ENCODE measurements at places on chromosomes 7 and 10. TPM values are rescaled to one million over a fixed set of nuclear protein-coding genes. Genes with fewer than 3 reads are reported as not detected.

Gene CCDC172
- total RNA-seq: not detected

DNA sequence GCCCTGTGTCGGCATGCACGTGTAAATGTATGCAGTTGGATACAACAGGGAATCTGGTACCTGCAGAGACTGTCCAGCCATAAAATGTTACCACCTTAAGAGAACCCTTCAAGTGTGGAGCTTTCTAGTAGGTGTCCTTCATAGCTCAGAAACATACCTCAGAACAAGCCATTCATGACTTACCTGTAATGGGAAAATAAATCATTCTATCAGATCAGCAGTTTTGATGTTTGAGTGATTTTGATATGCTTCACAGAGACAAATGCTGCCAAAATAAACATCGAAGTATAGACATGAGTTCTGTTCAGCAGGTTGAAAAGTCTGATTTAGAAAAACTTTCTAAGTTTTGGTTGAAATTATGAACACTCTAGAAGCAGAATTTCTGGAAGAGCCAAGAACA, 33.5 kb upstream of the UMAD1 start:
- no peak overlapping the region for H3K27ac ChIP-seq
- H3K36me3 ChIP-seq: peaks cover 64% of the 10 kb centered on the region
- H3K4me1 ChIP-seq: no peaks in the 10 kb centered on the region
- H3K4me3 ChIP-seq: no peak overlapping the region

GRCh38 chr7:77757589-77757988, 40.6 kb downstream of the TMEM60 start:
- H3K27me3 ChIP-seq: no peaks in the 10 kb centered on the region
- peak overlapping the region; percentile 29 for H3K27ac ChIP-seq
- DNase-seq: no peak

DNA sequence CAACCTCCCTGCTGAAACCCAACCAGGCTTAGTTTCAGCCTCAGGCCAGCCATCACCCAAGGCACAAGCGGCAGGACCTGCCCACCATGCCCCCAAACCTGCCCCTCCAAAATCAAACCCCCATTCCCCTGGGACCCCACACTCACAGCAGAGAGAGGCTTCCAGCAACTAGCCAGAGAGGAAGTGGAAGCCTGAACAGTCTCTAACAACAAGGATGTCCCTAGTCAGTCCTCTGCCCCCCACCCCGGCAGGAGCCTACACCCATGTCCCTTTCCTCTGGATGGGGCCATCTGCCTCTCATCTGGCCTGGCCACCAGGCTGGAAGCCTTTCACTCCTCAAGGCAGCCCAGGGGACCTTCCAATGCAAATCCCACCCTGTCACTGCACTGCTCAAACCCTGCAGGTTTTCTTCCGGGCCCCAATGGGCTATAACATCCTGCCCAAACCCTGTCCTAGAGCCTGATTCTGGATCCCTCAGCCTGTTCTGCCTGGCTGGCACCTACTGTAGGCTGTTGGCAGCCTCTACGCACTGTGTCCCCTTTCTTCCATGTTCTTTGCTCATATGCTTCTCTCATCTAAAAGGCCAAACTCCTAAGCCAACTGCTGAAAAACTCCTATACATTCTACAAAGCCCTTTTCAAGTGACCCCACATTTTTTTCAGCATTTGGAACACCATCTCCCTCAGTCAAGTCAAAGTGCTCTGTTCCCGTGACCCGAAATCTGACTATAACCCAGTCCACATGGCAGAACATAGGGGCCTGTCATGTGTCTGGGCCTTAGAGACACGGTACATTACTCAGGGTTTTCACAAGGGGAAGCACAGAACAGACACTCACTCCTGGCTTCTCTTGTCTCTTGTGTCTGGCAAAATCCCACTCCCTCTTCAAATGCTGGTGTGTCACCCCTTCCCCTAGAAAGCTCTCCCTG, 253.3 kb downstream of the TNS3 start:
- peaks cover 22% of the 10 kb centered on the region for H3K36me3 ChIP-seq
- DNase-seq: no peak
- peaks cover 15% of the 10 kb centered on the region for H3K4me1 ChIP-seq
- H3K27me3 ChIP-seq: no peaks in the 10 kb centered on the region
- peak overlapping the region; percentile 7 for H3K27ac ChIP-seq
- H3K4me3 ChIP-seq: peak overlapping the region; percentile 57

DNA sequence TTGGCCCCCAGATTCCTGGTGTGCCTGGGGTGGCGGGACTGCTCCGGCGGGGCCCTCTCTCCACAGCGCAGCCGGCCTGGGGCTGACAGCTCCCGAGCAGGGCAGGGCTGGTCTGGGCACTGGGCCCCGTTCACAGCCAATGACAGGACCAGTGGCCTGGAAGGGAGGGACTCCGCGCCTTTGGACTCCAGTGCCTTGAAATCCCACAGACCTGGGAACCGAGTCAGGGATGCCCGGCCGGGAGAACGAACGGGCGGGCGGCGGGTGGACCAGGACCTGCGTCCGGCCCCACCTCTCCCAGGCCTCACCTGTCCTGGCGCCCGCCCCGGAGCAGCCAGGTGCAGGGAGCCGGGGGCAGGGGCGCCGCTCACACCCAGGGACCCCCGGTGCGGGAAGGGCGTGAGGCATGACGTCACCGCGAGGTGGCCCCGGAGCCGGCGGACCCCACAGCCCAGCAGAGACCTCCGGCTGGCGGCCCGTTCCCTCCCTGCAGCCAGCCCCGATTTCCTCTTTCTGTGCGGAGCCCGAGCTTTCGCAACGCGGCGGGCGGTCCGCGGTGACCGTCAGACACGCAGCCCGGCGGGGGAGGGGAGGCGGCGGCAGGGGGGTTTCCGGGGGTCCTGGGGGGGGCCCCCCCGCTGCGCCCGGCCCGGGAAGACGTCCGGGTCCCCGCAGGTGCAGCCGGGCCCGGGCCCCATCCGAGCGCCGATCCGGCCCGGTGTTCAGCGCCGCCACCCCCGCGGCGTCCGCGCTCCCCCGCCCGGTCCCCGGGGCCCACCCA, 743 bp downstream of the ADAP1 start:
- H3K27ac ChIP-seq: no peak overlapping the region
- no peaks in the 10 kb centered on the region for H3K4me1 ChIP-seq
- peak overlapping the region; percentile 39 for H3K4me3 ChIP-seq
- DNase-seq: peak; percentile 54
- H3K36me3 ChIP-seq: peaks cover 11% of the 10 kb centered on the region
- H3K27me3 ChIP-seq: no peaks in the 10 kb centered on the region

Measured in MCF 10A (cell line).